ENCODE measurements at places on chromosomes 6 and 20. TPM values are rescaled to one million over a fixed set of nuclear protein-coding genes. Genes with fewer than 3 reads are reported as not detected.

DNA sequence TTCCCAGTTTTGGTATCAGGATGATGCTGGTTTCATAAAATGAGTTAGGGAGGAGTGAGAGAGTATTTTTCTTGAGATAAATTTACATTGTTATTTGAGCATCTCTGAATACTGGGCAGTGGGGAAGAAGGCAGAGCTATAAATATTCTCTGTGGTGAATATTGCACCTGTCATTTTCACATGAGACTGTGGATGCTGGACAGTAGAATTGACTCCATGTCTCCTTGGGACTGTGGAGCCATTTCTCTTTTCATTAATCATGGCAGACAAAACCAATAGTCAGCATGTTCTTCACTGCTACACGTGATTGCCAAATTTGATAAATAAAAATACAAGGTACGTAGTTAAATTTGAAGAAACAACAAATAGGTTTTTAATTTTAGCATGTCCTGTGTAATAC lies 81.2 kb upstream of the PHACTR1 start:
- no peak overlapping the region for H3K4me3 ChIP-seq
- no peaks in the 10 kb centered on the region for H3K36me3 ChIP-seq
- H3K27me3 ChIP-seq: peaks cover 48% of the 10 kb centered on the region
- ATAC-seq: no peak
- H3K27ac ChIP-seq: no peak overlapping the region

DNA sequence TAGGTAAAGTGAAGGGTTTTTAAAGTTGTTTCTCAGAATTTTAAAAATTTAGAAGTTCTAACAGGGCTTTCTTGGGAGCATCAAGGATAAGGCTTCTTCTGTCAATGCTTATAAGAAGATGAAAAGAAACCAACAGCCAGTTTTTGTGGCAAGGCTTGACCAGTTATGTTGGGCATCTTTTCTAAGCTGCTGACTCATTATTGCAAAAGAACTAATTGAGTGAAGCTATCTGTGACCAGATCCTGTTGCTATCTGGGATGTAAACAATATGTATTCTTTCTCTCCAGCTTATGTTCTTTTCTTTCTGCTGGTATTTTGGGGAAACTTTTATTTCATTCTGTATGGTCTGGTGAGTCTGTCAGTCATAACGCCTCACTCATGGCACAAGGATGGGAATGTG lies 643.8 kb downstream of the HDGFL1 start:
- no peaks in the 10 kb centered on the region for H3K27me3 ChIP-seq
- no peak for ATAC-seq
- no peaks in the 10 kb centered on the region for H3K36me3 ChIP-seq
- H3K4me1 ChIP-seq: no peaks in the 10 kb centered on the region
- H3K27ac ChIP-seq: no peak overlapping the region

- no peak overlapping the region for H3K4me3 ChIP-seq
- H3K27me3 ChIP-seq: peaks cover 43% of the 10 kb centered on the region
- no peaks in the 10 kb centered on the region for H3K36me3 ChIP-seq
- no peak for ATAC-seq
- H3K27ac ChIP-seq: no peak overlapping the region
- H3K4me1 ChIP-seq: no peaks in the 10 kb centered on the region
Measured at GRCh38 chr20:986733-987355, 15.3 kb downstream of the RSPO4 start.

DNA sequence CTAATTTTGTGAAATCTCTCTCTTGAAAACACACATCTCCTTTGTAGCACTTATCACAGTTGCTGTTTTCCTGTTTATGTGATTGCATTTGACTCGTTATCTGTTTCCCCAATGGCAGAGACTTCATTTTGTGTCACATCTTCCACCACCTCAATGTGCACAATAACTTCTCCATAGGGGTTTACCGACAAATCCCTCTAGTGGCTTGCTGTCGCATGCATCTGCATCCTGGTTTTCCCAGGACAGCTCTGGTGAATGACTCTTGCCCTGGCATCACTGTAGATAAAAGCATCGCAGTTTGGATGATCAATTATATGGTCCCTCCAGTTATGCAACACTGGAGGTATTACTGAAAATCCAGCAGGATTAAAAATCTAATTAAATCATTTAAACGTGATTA lies 206.5 kb upstream of the BTBD3 start:
- H3K27me3 ChIP-seq: no peaks in the 10 kb centered on the region
- H3K27ac ChIP-seq: no peak overlapping the region
- no peaks in the 10 kb centered on the region for H3K4me1 ChIP-seq
- H3K4me3 ChIP-seq: no peak overlapping the region
- no peaks in the 10 kb centered on the region for H3K36me3 ChIP-seq
- ATAC-seq: no peak

DNA sequence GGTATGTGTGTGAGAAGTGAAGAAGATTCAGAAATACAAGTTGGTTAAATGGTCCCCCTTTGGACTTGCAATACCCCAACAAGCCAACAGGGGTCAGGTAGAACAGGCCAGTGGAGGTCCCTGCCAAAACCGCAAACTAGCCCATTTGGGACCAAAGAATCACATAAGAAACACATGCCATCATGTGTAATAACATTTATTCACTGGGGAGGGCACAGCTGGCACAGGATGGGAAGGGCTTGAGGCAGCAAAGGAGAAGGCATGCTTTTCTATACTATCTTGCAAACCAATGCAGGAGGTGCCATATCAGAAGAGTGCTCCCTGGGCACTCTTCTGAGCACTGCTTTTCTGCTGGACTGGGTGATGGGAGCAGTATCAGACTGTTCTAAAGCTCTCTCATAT lies 116.1 kb upstream of the TRAF3IP2 start:
- ATAC-seq: peak; percentile 43
- H3K4me1 ChIP-seq: peaks cover 51% of the 10 kb centered on the region
- H3K27me3 ChIP-seq: no peaks in the 10 kb centered on the region

TMEM63B gene
- 12.1 TPM for total RNA-seq

DNA sequence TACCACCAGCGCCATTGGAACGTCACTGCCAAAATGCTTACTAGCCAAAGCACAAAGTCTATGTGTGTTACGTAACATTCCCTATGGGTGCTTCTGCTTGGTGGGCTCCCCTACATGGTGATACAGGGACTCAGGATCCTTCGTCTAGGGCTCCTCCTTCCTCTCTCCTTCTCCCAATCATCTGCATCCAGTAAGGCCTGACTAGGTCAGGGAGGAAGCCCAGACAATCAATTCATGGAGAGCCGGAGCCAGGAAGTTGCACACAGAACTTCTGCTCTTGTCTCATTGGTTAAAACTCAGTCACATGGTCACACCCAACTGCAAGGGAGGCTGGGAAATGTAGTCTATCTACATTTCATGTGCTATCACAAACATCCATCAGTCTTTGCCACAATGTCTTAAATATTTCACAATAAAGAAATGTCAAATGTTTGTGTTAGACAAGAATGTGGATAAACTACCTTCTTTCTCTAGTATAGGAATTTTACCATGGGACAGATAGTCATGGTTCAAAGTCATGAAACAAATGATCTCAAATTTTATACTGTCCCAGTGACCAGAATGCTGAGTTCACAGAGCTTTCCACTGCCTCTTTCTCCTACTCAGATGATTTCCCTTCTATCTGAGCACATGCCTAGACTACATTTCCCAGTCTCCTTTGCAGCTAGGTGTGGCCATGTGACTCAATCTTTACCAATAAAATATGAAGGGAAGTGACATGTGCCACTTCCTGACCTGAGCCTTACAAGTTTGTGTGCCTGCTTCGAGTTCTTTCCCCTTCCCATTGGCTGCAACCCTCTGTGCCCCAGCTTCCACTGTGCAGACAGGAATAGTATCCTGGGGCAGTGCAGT lies 9.3 kb upstream of the KCNK15 start:
- peak overlapping the region; percentile 74 for H3K4me3 ChIP-seq
- ATAC-seq: peak; percentile 74
- no peaks in the 10 kb centered on the region for H3K27me3 ChIP-seq

DNA sequence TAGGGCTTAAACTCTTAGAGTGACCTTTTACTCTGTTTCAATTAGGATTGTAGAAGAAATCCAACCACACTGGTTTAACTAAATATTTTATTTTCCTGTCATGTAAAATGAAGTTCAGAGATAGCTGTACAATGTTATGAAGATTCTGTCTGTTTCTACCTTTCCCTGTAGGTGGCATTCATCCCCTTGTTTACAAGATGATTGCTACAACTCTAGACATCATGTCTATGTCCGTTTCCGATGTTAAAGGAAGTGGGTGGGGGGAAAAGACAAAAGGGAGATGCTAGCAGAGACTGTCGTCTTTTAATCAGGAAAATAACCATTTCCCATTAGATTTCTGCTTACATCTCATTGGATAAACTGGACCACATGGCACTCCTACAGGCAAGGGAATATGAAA lies 30.9 kb upstream of the RIMS1 start:
- no peak overlapping the region for H3K4me3 ChIP-seq
- no peak overlapping the region for H3K27ac ChIP-seq
- ATAC-seq: no peak
- no peaks in the 10 kb centered on the region for H3K27me3 ChIP-seq
- H3K4me1 ChIP-seq: no peaks in the 10 kb centered on the region
- no peaks in the 10 kb centered on the region for H3K36me3 ChIP-seq

DNA sequence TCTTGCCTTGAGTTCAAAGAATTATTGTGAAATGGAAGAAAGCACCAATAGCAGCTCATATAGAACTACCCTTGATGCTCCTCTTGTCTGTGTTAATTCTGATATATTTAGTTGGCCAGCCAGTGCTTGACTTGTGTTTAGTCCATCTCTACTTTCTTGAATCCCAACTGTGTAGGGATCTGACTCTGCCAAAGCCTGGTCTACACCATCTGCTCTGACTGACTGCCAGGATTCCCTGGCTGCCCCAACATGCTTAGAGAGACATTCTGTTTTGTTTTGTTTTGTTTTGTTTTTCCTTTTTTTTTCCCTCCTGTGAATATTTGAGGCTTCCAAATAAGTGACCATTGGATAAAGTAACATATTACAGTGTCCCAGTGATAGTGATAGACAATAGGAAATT lies 953.7 kb upstream of the MANEA start:
- no peak overlapping the region for H3K27ac ChIP-seq
- H3K36me3 ChIP-seq: no peaks in the 10 kb centered on the region
- no peak for ATAC-seq

BPIFB4 gene
- not detected for total RNA-seq

DNA sequence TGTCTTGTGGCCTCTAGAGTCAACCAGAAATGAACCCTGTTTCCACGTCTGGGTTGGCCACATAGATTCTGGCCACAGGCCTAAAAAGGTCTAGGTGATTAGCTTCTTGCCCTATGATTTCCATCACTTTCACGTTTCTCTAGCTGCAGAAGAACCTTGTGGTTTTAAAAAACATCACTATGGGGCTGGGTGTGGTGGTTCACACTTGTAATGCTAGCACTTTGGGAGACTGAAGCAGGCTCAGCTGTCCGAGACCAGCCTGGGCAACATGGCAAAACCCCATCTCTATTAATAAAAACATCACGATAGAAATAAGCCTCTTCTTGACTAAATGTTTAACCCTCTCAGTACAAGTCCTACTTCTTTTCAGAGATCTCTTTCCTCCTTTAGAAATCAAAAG lies 27.6 kb downstream of the POLR1C start:
- H3K4me1 ChIP-seq: peaks cover 4% of the 10 kb centered on the region
- ATAC-seq: no peak
- H3K36me3 ChIP-seq: peaks cover 90% of the 10 kb centered on the region
- no peaks in the 10 kb centered on the region for H3K27me3 ChIP-seq
- H3K4me3 ChIP-seq: no peak overlapping the region

GRCh38 chr6:40398810-40399477 lies 188.2 kb downstream of the LRFN2 start:
- no peaks in the 10 kb centered on the region for H3K36me3 ChIP-seq
- ATAC-seq: no peak
- H3K4me1 ChIP-seq: no peaks in the 10 kb centered on the region
- H3K27me3 ChIP-seq: no peaks in the 10 kb centered on the region
- H3K27ac ChIP-seq: no peak overlapping the region

DNA sequence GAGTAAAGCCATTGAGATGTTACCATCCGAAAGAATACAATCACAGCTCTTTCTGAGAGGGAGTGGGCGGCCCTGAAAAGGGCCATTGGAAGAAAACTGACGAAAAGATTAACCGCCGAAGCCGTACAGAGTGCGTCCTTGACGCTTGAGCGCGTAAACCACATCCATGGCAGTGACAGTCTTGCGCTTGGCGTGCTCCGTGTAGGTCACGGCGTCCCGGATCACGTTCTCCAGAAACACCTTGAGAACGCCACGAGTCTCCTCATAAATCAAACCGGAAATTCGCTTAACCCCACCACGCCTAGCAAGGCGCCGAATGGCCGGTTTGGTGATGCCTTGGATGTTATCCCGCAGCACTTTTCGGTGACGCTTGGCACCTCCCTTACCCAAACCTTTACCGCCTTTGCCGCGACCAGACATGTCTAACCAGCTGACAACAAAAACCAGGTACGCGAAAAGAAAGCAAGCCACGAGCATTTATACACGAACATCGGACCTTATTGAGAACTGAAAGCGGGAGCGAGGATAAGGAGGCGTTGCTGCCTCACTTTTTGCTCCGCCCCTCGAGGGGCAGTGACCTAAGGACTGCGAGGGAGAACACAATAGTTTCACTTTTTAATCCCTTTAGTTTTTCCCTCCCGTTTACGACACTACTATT lies 60.3 kb upstream of the HFE start:
- ATAC-seq: peak; percentile 70
- peak overlapping the region; percentile 96 for H3K4me3 ChIP-seq
- H3K36me3 ChIP-seq: peaks cover 21% of the 10 kb centered on the region

TBC1D22B gene
- 11.4 TPM for total RNA-seq

- H3K4me1 ChIP-seq: no peaks in the 10 kb centered on the region
- H3K36me3 ChIP-seq: no peaks in the 10 kb centered on the region
- no peak overlapping the region for H3K4me3 ChIP-seq
- H3K27ac ChIP-seq: no peak overlapping the region
- no peak for ATAC-seq
- peaks cover 10% of the 10 kb centered on the region for H3K27me3 ChIP-seq
Measured at GRCh38 chr20:51886341-51886740, 84.0 kb upstream of the SALL4 start.

GRCh38 chr20:25407311-25408169 lies at the start of gene GINS1:
Gene GINS1 (plus strand): TSS chr20:25407673. CDS start chr20:25407821, 148 bp downstream.
- peak within 1 kb of the TSS; percentile 96 for H3K27ac ChIP-seq
- H3K4me3 ChIP-seq: peak within 1 kb of the TSS; percentile 95
- no peaks in the 10 kb centered on the region for H3K27me3 ChIP-seq
- peaks cover 12% of the 10 kb centered on the region for H3K4me1 ChIP-seq
- ATAC-seq: peak; percentile 94
- peaks cover 16% of the 10 kb centered on the region for H3K36me3 ChIP-seq

DNA sequence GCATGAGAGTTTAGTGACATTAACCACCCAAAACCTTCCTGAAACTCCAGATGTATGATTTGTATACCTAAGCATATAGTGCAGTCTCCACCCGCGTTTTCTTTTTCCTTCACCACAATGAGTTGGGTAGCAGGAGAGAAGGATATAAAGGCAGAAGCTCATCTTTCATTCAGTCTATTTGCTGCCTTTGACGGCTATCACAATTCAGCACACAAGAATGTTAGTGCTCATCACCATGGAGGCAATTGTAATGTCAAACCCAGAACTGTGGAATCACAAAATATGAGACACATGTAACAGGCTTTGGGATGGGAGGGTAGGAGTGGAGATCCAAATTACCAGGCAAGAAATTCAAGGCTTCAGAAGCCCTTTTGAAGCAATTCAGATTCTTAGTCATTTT lies 17.6 kb downstream of the ZHX3 start:
- no peaks in the 10 kb centered on the region for H3K27me3 ChIP-seq
- ATAC-seq: no peak
- H3K4me3 ChIP-seq: no peak overlapping the region
- no peak overlapping the region for H3K27ac ChIP-seq
- H3K4me1 ChIP-seq: no peaks in the 10 kb centered on the region
- no peaks in the 10 kb centered on the region for H3K36me3 ChIP-seq
